ENCODE measurements at places on chromosomes 2 and 18.

DNA sequence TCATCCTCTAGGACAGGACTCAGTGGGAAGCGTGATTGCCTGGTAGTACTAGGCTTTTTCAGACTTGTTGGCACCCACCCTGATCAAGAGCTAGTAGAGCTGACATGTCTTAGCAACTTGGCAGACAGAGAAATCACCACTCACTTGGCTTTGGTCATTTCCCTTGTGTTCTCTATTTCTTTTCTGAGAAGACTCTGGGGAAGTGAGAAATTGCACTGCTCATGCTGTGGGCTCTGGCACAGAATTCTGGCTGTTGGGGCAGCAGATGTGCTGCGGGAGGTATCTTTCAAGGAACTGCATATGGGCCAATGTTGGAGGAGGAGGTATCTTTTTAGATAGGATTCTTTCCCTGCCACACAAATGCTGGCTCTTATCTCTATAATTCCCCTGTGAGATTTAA is 529.1 kb upstream of the MEX3C start:
- DNase-seq: peak; percentile 78

GRCh38 chr2:81872006-81872405 is 1567.5 kb upstream of the LRRTM1 start:
- no peak for DNase-seq

DNA sequence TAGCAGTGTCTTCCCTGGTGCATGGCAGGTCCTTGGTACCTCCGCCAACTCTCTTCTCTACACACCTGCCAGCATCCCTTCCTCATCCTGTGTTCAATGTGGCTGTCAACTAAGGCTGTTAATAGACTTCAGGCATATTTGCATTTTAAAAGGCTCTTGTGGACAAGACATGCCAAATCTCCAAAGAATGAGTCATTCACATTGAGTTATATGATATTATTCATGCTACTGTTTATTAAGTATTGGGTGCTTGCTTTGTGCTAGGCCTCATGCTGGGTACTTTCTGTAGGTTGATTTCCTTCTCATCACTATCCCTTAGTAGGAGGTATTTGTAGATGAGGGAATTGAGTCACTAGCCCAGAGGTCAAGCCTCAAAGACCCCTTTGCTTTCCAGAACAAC is 5.2 kb downstream of the MYO1B start:
- DNase-seq: no peak

DNA sequence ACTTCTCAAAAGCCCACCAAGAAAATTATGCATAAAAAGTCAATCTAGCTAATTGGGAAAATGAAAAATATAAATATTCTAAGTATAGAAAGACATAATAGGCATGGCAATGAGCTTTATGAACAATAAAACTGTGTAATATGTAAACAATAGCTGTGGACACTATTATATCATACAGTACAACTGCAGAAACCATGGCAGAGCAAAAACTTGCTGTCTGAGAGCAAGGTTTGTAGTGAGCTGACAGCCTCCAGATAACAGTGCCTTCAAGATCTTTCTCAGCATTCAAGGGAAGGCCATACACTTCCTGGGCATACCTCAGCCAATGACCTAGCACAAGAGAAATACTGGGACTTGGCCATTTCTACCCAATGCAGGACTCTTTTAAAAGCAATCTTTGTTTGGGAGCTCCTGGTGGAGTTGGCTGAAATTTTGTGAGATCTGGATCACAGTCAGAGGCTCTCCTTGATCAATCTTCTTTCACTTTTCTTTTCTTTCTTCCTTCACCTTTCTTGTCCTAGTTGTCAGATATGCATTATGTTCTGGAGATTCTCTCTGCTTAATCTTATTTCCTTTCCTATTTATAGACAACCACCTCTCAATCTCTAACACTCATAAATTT is 427.2 kb upstream of the UBE2E3 start:
- DNase-seq: no peak

DNA sequence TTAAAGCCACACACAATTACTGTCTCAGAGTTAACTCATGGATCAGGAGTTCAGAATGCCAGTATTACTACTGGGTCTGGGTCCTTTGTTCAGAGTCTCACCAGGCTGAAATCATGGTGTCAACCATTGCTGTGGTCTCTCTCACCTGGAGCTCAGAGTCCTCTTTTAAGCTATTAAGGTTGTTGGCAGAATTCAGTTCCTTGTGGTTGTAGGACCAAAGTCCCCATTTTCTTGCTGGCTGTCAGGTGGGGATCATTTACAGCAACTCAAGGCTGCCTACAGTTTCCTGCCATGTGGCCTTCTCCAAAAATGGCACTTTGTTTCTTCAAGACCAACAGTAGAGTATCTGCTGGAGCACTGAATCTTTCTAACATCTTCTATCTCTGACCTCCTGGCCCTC is 113.5 kb downstream of the EXOC6B start:
- DNase-seq: no peak

DNA sequence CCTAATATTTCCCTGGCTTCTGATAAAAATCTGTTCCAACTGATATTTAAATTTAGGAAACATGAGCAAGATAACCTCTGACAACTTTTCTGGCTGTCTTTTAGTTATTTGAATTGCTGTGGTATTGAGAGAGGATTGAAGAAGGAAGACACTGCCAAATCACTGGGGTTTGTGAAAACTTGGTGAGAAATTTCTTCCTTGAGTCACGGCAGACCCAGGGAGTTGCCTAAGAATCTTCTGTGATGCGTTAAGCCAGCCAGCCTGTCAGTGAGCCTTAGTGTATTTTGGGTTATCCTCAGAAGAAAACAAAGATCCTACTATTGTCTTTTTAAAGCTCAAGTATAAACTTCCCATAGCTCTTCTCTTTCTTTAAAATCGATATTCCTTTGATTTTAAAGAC is 17.5 kb upstream of the DOK6 start:
- no peak for DNase-seq

DNA sequence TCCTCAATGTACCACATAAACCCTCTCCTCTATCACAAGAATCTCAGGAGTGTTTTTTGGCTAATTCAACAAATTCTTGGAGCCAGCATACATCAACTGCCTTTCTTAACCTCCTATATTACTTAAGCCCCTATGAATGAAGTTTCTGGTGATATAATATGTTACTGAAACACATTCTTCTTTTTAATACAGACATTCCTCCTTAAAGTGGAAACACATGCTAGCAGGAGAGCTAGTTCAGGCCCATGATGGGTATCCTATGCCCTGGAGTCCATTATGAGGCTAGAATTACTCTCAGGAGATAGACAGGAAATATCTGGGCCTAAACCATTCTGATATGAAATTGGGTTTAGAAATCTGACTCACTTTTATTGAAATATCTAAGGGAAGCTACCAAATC is 26.6 kb upstream of the RMDN2 start:
- no peak for DNase-seq

- no peak for DNase-seq
These were observed 656.9 kb downstream of the EPHA4 start for GRCh38 chr2:220915092-220915623.

- no peak for DNase-seq
These were observed 78.1 kb downstream of the TWIST2 start for GRCh38 chr2:238925816-238926521.

- DNase-seq: no peak
These were observed 200.1 kb upstream of the SIX2 start for GRCh38 chr2:45209302-45209701.

- DNase-seq: no peak
These were observed 68.1 kb upstream of the BCL2L11 start for GRCh38 chr2:111052621-111053020.

- peak; percentile 44 for DNase-seq
These were observed 5.5 kb downstream of the CEBPZOS start for GRCh38 chr2:37201766-37202165.

- peak; percentile 38 for DNase-seq
These were observed 32.8 kb upstream of the DNAH7 start for GRCh38 chr2:196101325-196101991.

DNA sequence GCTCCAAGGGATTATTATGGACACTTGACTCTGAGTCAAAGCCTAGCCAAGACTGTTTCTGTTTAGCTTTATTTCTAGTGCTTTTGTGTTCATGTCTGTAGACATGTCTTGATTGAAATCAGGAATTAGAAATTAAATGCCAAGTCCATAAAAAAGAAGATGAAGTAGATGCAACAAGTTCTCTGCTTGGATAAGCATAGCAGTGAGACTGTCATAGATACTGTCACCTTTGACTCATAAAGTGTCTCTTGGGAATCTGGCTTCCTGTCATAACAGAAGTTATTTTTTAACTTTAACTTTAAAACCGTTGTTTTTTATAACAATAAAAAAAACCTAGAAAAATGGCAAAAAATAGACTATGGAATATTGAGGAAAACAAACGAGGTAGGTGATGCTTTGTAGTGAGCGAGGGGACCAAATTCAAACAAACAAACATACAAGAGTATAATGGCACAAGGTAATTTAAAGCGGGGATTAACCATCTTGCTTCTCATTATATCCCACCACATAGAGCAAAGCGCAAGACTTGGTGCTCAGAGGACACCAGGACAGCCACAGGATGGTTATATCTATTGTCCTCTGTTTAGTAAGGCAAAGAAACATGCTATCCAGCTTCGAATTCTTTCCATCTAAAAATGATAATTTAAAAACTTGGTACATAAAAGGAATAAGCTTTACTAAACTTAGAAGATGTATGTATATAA is 64.6 kb downstream of the CD226 start:
- DNase-seq: no peak

- no peak for DNase-seq
These were observed 26.0 kb upstream of the LYPD6B start for GRCh38 chr2:149012545-149012944.

GRCh38 chr18:46247942-46248341 is 143.8 kb downstream of the HAUS1 start:
- DNase-seq: no peak

GRCh38 chr2:97953853-97954252 is 41.9 kb downstream of the TMEM131 start:
- no peak for DNase-seq

DNA sequence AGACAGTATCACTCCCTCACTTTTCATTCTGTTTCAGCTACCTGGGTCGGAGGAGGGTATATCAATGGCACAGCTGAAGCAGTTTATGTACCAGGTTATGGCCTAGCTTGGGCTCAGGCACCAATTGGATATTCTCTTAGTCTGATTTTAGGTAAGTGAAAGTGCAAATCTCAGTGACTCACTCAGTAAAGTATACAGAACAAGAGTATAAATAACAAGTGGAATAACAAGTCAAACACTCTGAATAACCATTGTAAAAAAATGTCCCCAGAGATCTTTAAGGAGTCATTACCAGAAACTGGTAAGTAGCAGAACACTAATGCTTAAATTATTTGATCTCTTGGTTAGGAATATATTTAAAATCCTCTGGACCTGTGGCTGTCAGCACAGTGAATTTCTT is 5.7 kb downstream of the SLC5A7 start:
- no peak for DNase-seq

- DNase-seq: no peak
These were observed 141.5 kb upstream of the FIGN start for GRCh38 chr2:163877316-163877715.

- peak; percentile 57 for DNase-seq
These were observed 72.5 kb upstream of the CYP1B1 start for GRCh38 chr2:38148501-38148900.

DNA sequence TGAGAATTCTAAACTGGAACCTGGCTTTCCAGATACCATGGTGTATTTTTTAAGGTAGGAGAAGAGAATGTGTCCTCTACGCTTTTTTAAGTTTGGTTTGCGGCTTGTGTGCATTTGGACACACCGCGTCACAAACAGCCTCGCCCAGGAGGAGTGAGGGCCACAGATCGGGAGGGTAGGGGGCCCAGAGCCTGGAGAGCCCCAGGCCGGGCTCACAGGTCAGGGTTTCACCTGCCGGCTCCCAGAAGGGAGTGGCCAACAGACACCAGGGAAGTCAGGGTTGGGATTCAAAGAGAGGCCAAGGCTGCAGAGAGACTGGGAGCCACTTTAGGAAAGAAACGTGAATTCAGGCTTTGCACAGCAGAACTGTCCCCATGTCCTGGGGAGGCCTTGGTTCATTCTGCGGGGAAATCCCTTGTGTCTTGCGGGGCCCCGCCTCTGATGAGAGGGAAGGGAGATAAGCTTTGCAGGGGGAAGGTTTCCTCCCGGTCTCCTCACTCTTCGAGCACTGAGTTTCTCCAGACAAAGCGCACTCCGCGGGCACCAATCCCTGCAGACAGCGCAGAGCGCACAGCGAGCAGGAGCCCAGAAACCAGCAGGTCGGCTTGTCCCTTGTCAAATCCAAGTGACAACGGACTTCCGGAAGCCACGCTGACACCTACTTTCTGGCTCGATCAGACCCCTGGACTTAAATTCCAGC is 2.0 kb upstream of the TUBB6 start:
- no peak for DNase-seq

- no peak for DNase-seq
These were observed 646.9 kb upstream of the ZEB2 start for GRCh38 chr2:145166731-145167302.

DNA sequence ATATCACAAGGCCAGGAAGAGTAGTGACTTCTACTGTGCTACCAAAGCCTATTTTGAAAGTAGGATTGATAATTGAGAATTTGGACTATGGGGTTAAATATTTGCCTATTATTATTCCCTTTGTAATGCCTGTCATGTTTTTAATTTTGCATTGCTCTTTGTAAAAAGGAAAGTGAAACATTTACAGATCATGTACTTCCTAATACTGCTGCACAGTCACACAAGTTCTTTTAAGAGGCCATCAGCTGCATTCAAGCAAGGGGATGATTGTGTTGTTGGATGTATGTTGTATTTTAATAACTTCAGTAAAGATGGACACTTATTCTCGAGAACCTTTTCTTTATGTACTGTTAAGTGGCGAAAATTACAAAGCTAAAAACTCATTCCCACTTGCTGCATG is 70.1 kb downstream of the PLEKHA3 start:
- peak; percentile 6 for DNase-seq

DNA sequence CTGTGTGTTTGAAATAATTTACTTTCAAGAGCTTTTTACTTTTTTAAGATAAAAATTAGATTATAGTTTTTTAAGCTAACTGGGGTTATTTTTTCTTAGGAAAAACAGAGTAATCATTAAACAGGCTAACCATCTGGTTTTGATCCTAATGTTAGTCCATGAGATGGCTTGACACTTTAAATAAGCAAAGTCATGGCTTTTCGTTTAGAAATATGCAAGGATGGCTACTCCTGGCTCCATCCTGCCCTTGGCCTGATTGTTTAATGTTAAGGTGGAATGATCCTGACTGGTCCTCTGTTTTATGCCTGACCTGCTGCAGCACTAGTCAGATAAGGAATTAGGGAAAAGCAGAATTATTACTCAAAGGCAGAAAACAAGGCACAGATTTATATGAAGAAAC is 39.7 kb upstream of the PNPT1 start:
- DNase-seq: no peak

GRCh38 chr2:238476258-238476657 is 49.5 kb downstream of the ASB1 start:
- DNase-seq: no peak

GRCh38 chr2:32847734-32848133 is 99.0 kb upstream of the LTBP1 start:
- no peak for DNase-seq

DNA sequence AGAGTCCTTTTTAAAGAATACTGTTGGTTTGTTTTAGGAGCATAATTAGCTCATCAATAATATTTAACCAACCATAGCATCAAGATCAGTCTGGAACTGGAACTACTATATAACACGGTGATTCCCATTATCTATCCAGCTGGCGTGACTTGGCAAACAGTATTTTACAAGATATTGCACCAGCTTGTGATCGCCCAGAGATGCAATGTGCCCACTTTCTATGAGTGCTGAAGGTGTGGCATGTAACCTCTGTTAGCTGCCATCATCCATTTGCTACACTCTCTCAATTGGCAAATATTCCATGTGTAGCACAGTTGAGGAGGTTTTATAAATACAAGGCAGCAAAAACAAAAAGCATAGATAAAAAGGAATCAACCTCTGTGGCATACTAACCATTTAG is 64.9 kb downstream of the FIGN start:
- no peak for DNase-seq

- DNase-seq: no peak
These were observed 70.4 kb downstream of the ARHGEF33 start for GRCh38 chr2:38959938-38960608.

All from MV-4-11 (cell line).